ENCODE measurements at places on chromosomes 3 and 15.

DNA sequence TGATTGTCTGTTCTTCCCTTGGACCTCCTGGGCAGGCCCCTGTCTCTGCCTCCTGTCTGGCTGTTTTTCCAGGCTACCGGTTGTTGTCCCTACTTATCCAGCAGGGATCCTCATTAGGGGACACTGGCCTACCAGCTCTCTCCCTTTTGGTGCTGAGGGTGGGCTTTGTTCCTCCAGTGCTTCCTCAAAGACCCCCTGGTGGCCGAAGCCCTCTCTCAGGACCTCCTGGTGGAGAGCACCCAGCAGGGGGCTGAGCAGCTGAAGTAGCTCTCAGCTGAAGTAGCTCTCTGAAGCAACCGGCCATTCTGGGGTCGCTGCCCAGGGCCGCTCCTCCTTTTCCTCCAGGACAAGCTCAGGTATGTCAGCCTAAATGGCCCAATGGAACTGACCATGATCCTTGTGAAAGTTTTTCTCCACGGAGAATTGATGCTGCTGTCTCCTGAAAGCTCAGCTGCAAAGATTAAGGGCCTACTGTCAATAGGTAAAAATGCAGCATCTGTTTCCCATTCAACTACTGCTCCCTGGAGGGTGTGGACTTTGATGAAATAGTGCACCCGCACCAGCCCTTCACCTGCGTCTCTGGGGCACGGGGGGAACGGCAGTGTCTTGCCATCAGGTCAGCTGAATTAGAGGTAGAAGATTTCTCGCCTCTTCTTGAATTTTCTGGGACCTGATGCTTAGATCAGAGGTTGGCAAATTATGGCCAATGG is 27.6 kb downstream of the ARNT2 start:
- DNase-seq, result no peak

- no peak for DNase-seq
Measured at GRCh38 chr15:85839643-85840042, 44.9 kb upstream of the KLHL25 start.

GRCh38 chr3:135760581-135760980 is 204.9 kb upstream of the PPP2R3A start:
- DNase-seq, result no peak

DNA sequence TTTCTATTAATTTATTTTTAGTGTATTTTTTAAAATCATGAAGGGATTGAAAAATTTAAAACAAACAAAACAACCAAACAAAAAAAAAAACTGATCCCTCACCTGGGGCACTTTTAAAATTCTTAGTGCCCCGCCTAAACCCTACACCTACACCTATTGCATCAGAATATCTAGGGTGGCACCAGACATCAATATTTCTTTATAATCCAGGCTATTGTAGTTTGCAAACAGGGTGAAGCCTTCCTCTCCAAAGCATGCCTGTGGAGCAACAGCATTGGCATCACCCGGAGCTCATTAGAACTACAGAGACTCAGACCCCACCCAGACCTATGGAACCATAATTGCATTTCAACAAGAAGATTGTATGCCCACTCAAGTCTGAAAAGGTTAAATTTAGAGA is 54.9 kb upstream of the ACP3 start:
- DNase-seq, result no peak

- no peak for DNase-seq
Measured at GRCh38 chr3:82163907-82164520, 402.6 kb upstream of the GBE1 start.

DNA sequence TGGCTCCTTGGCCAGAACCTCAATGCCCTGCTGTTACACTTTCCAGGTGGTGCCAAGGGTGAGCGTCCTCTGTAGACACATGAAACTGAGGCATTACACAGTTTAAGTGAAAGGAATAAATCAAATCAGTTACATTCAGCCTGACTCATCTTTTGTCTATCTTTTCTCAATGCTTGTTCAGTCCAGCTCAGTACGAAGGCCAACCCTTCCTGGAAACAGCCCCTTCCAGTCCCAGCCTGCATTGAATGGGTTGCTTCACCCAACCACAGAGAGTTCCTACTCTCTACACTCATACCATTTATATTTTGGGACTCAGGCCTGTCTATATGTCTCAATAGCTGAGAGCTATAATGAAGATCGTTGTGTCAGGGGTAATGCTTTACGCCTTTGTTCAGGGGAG is 363.6 kb downstream of the RORA start:
- no peak for DNase-seq

- no peak for DNase-seq
Measured at GRCh38 chr3:133491481-133492059, 81.9 kb upstream of the CDV3 start.

GRCh38 chr15:100733101-100733842 is 130.9 kb downstream of the ASB7 start:
- no peak for DNase-seq

DNA sequence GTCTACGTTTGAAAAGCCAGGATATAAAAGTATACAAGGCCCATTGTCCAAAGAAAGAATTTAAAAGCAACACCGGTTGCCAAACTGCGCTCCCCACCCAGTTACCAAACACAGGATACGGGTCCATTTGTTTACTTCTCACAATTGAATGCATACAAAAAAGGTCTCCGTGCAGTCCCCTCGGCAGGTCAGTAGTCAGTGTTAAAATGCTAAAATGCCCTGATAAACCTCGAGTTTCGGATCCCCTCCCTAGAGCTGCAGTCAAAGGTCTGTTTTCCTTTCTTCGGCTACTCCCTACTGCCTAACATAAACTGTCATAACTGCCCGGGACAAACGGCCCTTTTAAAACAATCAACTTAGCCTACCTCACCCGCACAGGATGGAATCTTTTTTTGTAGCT is 534.6 kb downstream of the FOXP1 start:
- DNase-seq, result no peak

DNA sequence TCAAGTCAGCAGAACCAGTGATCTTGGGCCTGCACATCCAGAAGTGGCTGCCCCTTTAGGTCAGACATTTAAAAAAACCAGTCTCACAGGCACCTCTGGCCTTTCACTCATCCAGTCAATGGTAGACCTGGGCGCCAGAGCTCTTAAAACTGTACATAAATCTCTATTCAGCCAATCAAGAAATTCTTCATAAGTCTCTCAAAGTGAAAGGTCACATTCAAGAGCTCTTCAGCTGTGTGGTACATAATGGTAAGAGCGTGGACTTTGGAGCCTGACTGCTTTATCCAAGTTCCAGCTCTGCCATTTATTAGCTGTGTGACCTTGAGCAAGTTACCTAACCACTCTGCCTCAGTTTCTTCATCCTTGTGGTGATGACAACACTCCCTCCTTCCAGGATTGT is 22.3 kb upstream of the MORF4L1 start:
- no peak for DNase-seq

DNA sequence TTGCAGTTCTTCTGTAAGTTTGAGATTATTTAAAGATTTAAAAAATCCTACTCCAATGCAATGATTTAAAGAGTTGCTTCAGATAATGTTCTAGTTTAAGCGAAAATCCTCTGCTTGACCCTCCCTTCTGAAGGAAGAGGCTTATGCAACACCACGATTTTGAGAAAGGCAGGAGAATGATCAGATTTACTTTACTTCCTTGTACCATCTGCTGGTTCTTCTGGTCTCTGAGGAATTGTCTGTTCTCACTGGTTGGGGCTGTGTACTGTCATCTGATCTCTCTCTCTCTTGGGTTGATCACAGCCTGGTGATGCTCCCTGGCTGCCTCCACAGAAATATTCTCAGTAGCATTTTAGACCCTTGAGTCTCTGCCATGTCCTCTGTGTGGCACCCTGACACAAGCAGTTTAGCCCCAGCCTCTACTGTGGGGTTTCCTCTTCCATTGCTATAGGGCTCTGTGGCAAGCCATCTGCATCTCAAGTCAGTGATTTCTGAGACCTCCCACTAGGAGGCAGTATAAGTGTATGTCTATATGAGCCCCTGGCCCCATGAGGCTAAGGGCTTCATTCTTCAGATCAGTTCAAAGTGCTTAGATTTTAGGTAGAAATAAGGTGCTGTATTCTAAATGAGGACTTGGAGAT is 50.8 kb upstream of the PLAAT1 start:
- DNase-seq, result no peak

DNA sequence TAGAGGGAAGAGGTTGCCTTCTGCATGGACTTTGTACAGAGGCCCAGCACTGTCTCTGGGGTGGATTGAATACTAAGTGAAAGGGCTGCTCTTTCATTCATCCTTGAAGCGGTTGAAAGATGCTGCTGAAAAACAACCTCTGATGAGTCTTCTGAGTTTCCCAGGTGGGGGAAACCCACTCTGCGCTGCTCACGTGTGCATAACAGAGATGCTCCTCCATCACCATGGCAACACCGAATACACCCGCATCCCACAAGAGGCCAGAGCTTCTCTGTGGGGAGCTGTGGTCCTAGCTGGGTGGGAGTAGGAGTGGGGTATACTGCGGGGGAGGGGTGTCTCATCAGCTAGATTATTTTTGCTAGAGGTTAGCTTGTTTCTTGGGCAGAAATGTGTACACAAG is 6.1 kb upstream of the SYN2 start:
- DNase-seq, result no peak

DNA sequence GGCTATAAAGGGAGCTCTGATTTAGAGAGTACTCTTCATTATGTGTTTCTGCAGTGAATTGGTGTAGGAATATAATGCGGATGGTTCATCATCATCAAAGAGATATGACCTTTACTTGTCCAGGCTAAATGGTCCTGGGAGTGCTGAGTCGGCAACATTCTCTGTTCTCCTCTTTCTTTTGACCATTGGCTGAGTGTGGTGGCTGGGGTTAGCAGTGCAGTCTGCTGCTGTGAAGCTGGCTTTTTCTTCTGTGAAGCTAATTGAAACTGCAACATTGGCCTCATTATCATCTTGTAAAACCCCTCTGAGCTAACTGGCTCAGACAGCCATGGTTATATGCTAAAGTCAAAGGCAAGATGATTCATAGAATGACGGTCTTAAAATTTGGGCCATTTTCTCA is 83.8 kb downstream of the THRB start:
- no peak for DNase-seq

DNA sequence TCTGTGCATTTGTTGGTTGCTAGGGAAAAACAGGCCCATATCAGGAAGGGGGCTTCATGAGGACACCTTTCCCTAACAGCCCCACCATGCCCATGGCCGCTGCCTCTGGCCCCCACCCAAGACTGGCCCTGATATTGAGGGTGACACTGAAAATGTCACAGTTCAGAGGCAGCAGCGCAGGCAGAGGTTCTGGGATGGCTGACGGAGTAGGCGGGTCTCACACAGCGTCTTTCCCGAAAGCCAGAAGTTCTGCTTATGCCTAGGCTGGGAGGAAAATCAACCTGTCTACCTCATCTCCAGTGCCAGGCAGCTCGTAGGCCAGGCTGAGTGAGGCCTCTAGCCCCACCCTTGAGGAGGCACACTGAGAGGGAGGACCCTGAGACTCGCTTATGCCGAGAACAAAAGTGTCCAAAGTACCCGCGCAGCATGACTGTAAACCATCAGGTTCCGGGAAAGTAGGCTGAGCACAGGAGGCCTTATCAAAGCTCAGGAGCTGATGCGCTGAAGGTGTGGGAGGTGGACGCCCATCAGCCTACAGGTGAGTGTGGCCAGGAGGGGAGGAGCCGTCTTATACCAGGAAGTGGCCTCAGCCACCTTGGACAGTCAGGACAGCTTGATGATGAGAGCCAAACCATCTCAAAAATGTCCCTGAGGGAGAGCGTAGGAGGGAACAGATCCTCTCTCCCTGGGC is 27.5 kb downstream of the GRAMD2A start:
- DNase-seq, result no peak

- DNase-seq, result no peak
Measured at GRCh38 chr3:24235121-24235520, 259.5 kb downstream of the THRB start.

DNA sequence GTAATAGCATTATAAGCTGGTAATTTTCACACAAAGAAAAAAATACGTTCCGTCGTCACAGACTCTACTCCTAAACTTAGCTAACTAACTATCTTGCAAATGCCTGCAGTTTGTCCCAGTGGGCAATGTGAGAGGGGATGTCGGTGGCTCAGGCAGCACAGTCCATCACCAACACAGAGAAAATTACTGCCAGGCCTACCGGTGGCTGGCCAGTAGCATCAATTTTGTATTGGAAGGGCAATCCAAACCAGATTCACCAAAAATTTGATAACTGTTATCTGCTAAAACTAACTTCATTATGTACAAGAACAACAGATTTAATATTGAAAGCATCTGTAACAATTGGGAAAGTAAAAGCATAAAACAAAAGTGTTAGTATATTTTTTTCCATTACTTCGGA is 37.4 kb upstream of the RASA2 start:
- DNase-seq, result no peak

Measured in CD4-positive, alpha-beta T cell treated with Interleukin-10 for 1 hour (primary cell).